ENCODE measurements at places on chromosomes 1 and 21.

- DNase-seq = peak; percentile 4
These were observed 1.0 kb downstream of the RAB7B start for GRCh38 chr1:206002160-206002559.

- DNase-seq = no peak
These were observed 19.4 kb downstream of the ZBTB40 start for GRCh38 chr1:22471078-22471477.

DNA sequence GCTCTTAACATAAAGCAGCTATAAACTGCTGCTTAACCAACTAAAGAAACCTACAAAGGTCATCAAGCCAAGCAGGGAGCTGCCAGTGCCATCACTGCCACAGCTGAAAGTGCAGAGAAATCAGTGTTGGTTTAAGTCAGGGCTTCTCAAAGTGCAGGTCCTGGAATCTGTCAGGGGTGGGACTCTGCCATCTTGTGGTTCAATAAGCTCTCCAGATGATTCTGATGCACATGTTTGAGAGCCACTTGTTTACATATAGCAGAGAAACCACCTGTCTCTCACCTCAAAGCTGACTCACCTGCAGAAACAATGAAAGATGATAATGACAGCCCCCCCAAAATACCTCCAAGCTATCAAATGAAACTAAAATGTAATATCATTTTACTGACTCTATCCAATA, 49.3 kb downstream of the SH3GLB1 start:
- no peak for DNase-seq

DNA sequence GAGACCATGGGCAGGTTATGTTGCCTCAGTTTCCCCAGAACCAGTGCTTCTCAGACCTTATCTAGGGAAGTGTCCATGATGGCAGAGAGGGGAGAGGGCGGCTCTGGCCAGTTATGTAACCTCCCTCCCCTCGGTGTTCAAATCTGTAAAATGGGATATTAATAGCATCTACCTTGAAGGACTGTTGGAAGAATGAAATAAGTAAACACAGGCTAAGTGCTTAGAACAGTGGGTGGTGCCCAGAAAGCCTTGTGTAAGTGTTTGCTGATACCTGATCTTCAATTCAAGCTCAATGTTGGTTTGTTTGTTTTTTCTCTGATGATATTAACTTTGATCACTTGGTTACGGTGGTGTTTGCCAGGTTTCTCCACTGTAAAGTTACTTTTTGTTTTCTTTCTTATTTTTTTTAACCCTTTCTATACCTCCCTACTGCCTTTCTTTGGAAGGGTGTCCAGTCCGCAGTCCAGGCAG, 34.9 kb downstream of the EPHA2 start:
- DNase-seq = no peak

DNA sequence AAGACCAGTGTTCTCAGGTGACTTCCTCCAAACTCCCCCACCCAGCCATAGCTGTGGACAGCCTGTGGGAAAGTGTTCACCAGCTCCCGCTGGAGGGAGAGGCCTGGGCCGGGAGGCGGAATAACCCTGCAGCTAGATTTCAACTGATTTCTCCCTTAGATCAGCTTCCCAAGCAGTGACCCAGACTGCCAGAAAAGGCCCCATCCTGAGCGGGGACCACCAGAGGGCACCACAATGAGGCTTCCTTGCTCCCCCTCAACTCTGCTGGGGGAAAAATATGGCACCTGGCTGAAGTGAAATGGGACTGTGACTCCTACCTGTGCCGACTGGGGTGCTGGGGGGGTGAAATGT, 50.8 kb downstream of the RHBG start:
- DNase-seq = no peak

DNA sequence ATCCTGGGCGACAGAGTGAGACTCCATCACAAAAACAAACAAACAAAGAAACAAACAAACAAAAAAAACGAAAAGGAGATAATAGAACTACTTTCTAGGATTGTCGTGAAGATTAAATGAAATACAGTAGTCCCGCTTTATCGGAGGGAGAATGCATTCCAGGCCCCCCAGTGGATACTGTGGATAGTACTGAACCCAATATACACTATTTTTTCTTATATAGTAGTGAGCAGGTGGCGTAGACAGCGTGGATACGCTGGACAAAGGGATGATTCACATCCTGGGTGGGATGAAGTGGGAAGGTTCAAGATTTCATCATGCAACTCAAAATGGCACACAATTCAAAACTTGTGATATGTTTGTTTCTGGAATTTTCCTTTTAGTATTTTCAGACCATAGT, 8.0 kb downstream of the SLC35F3 start:
- no peak for DNase-seq

- no peak for DNase-seq
These were observed 21.3 kb downstream of the KRTAP10-1 start for GRCh38 chr21:44518686-44519085.

DNA sequence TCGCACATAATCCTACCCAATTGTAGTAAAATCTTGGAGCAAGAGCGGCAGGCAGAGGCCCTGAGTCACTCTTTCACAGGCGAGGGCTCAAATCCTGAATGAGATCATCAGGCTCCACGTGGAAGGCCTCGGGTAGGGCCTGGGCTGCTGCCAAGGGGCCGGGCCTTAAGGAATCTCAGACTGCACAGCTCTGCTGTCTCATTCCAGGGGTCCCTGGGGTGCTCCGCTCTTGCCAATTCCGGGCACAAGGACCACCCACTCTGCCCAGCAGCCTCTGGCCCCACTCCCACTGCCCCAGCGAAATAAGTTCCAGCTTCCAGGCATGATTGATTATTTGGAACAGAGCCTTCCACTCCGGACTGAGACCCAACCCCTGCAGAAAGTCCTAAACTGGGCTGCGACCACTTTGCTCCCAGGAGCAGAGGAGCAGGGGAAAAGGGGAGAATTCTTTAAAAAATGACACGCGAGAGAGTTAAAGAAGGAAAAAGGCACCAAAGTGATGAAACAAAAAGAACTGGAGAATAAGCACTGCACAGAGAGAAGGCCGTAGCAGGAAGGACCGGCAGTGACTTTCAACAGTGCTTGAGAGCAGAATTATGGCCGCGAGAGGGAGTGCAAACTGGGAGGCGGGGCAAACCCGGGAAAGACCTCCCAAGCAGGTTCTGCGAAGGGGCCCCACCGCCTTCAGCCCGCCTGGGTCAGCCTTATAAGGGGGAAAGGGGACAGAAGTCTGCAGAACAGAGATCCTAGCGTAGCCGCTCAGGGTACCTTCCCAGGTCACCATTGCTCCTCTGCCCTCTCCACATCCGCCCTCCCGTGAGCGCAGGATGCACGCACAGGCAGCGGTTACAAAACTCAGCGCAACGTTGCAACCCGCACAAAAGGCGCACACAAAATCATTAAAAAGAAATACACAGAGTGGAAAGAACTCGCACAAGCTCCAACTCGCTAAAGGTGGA, 2.0 kb downstream of the ADAMTS1 start:
- peak; percentile 56 for DNase-seq

GRCh38 chr1:160520999-160521398, 2.1 kb downstream of the SLAMF6 start:
- no peak for DNase-seq

- DNase-seq = no peak
These were observed 1.5 kb downstream of the CA6 start for GRCh38 chr1:8947127-8947691.

DNA sequence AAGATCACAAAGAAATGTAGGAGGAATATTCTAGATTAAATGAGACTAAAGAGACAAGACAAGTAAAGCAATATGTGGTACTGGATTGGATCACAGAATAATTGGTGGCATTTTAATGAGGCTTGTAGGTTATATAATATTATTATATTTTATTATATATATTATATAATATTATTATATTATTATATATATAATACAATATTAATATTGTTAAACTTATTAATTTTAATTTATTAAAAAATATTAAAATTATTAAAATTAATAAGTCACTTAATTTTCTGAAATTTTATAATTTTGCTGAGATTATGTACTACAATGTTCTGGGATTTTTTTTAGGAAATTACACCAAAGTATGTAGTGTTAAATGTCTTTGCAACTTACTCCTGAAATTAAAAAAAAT, 311.9 kb downstream of the COL11A1 start:
- DNase-seq = no peak

- no peak for DNase-seq
These were observed 36.0 kb upstream of the GRIK1 start for GRCh38 chr21:29975776-29976175.

- DNase-seq = peak; percentile 61
These were observed 5.6 kb upstream of the S100A7 start for GRCh38 chr1:153465811-153466636.

- no peak for DNase-seq
These were observed 85.1 kb downstream of the JAK1 start for GRCh38 chr1:64881281-64881680.
